Transverse colon (tissue), 4 donors: ENCODE measurements at places on chromosomes 3 and 15. TPM values are rescaled to one million over a fixed set of nuclear protein-coding genes. Genes with fewer than 3 reads are reported as not detected.

GRCh38 chr15:33204087-33204486 is 9.6 kb upstream of the FMN1 start:
- no peak for DNase-seq

TMPRSS7 gene
- total RNA-seq = not detected

ADPRH gene
- 2.4 TPM for total RNA-seq

DNA sequence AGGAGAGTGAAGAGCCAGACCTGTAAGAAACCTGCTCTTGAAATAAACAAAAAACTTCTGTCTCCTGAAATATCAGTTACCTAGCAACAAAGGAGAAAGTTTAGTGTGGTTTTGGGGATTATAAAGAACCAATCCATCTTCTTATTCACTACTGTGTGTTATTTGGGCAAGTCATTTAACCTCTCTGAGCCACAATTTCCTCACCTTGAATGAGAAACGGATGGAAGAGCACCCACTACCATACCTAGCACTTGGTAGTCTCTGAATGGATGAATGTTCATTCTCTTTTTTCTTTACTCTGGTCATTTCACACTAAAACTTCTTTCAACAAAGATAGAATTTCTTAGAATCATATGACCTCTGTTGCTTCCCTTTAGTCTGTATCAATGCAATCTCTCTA is 45.2 kb downstream of the PTPN9 start:
- DNase-seq = no peak

DNA sequence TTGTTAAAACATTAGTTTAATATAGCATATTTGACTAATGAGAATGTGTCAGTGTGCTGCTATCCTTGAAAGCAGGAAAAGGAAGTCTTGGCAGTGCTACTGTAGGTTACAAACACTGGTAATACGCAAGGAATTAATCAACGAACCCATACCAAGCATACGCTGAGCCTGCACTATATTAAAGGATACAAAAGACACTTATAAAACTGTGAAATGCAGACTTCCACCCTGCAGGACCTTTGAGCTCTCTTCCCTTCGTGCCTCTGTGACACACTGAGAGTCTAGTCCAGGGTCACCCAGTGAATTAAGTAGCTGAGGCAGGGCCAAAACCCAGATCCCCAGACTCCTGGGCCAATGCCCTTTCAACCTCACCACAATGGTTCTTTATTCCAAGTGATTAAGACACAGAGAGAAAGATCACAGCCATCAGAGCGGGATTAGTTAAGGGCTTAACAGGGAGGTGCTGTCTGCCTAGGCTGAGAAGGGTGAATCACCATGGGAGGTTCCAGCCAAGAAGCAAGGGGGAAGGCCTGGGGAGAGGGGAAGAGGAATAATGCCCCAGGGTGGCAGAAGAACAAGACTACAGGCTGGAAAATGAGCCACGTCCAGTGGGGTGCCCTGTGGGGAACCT is 6.8 kb downstream of the ANXA2 start:
- DNase-seq = peak; percentile 70

- no peak for DNase-seq
Observed at GRCh38 chr15:92627014-92627413, 28.6 kb downstream of the FAM174B start.

- DNase-seq = no peak
Observed at GRCh38 chr15:71562251-71562650, 248.1 kb upstream of the NR2E3 start.

GP9 gene
- total RNA-seq = 0.64 TPM

- DNase-seq = no peak
Observed at GRCh38 chr3:153273217-153273616, 111.2 kb downstream of the RAP2B start.

GRCh38 chr3:101850246-101851051 is 1.1 kb downstream of the NFKBIZ start:
- DNase-seq = no peak

LRTM1 gene
- not detected for total RNA-seq

GOLGA6L7 gene
- total RNA-seq = not detected

MKRN2OS gene
- not detected for total RNA-seq

DNA sequence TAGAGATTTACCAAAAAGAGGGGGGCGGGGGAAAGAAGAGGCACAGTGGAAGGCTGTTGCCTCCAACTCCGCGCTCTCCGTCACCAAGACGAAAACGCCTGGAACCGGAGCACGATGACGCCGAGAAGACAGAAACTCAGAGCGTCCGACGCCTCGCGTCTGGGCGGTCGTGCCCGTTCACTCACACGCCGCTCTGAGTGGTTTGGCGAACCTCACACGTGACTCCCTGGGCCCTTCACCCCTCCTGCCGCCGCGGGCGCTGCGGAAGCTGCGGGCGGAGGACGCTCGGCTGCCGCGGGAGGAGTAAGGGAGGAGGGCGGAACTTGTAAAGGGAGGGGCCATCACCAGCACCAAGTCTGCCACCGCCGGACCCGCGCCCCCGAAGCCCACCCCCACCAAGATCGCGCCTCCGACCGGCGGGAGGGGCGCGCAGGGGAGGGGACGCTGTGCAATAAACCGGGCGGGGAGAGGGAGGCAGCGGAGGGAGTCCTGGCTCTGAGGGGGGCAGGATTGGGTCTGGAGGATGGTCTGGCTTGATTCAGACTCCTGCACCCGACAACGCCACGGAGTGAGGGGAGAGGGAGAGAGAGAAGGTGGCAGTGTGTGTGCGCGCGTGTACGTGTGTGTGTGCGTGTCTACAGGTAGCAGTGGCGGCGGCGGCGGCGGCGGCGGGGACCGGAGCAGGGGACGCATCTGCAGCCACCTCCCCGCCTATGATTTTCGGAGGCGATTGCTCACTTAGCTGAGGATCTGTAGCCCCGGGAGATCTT is 1.9 kb upstream of the NLGN1 start:
- peak; percentile 75 for DNase-seq

GRCh38 chr3:28212681-28213080 is 28.7 kb upstream of the CMC1 start:
- no peak for DNase-seq

DNA sequence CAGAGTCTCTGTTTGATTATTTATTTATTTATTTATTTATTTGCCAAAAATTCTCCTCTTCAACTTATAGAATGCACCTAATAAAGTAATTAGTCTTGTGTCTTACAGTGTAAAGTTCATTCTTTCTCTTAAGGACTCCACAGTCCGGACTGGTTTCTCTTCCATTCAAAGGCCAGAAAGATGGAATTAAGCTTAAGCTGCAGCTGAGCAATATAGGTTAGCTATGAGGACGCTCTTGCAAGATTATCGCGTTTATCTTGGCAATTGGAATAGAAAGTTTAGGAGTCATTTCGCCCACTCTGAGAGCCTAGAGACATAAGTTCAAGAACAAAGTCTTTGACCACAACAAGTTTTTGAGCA is 15.0 kb downstream of the TAGLN3 start:
- no peak for DNase-seq

SCN11A gene
- total RNA-seq = 0.27 TPM

- DNase-seq = no peak
Observed at GRCh38 chr3:197701841-197702240, 34.9 kb downstream of the RUBCN start.

GRCh38 chr15:66927201-66928077 is 138.0 kb upstream of the SMAD3 start:
- no peak for DNase-seq

SENP7 gene
- total RNA-seq = 11.9 TPM

GRCh38 chr3:165636684-165637015 is 200.6 kb downstream of the BCHE start:
- DNase-seq = no peak

GRCh38 chr15:72908713-72909112 is 125.2 kb upstream of the ADPGK start:
- DNase-seq = no peak

- no peak for DNase-seq
Observed at GRCh38 chr3:15253023-15253697, 47.1 kb downstream of the CAPN7 start.

DNA sequence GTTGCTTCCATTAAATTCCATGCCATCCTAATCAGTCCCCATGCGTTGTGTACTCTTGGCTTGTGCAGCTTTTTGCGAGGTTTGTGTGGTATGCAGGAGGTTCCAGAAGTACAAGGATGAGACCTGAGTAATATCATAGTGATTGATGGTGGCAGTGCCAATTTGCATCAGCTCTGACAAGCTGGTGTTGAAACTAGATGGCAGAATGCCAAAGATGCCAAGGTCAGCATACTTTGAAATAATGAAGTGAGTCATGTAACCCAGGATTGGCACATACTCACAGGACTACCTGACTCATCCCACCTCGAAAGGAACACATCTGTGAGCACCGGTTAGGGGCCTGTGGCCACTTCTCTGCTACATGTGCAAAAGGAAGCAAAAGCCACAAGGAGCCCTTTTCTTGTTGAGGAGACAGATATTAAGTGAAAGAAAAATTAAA is 14.3 kb downstream of the KAT2B start:
- DNase-seq = peak; percentile 64

ADAMTS9 gene
- total RNA-seq = 20.1 TPM

GRCh38 chr3:99967796-99968195 is 146.5 kb downstream of the FILIP1L start:
- no peak for DNase-seq

SAXO2 gene
- total RNA-seq = not detected

- DNase-seq = no peak
Observed at GRCh38 chr15:38071211-38071972, 137.0 kb downstream of the TMCO5A start.

GMNC gene
- total RNA-seq = not detected

- DNase-seq = no peak
Observed at GRCh38 chr15:92930776-92931175, 30.7 kb downstream of the CHD2 start.

GRCh38 chr15:83698294-83698693 is 44.4 kb downstream of the ADAMTSL3 start:
- peak; percentile 46 for DNase-seq

FRMD4B gene
- 24.3 TPM for total RNA-seq

- no peak for DNase-seq
Observed at GRCh38 chr3:40593351-40593750, 68.6 kb downstream of the ZNF621 start.

GRCh38 chr15:38254051-38254883 is 1.6 kb downstream of the SPRED1 start:
- DNase-seq = peak; percentile 62

DNA sequence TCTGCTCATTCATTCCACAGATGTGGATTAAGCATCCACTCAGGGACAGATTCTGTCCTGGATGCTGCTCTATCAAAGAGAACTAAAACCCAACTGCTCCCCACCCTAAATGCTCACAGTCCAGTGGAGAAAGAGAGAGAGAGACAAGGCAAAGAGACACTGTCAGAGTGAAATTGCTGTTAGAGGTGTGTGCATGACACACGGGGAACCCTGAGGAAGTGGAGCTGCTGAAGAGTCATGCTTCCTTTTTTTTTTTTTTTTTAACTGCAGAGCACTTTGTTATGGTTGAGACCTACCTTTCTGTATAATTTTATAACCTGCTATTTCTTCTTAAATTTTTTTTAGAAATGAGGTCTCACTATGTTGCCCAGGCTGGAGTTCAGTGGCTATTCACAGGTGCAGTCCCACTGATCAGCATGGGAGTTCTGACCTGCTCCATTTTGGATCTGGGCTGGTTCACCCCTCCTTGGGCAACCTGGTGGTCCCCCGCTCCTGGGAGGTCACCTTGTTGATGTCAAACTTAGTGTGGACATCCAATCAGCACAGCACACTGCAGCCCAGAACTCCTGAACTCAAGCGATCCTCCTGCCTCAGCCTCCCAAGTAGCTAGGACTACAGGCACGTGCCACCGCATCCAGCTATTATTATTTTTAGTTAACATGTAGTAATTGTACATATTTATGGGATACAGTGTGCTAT is 18.2 kb upstream of the PSTPIP1 start:
- DNase-seq = no peak

DNA sequence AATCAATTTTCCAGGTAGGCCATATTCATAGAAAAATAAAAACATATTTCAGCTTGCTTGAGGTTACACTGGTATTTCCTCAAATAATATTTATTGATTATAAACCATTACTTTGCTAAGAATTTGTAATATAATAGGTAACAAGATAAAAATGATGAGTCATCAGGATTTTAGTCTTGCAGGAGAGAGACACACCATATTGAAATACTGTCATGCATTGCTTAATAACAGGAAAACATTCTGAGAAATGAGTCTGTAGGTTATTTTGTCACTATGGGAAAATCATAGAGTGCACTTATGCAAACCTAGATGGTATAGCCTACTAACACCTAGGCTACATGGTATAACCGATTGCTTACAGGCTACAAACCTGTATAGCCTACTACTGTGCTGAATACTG is 990.5 kb downstream of the OTOL1 start:
- no peak for DNase-seq

EEF1AKMT4 gene
- total RNA-seq = not detected

DNA sequence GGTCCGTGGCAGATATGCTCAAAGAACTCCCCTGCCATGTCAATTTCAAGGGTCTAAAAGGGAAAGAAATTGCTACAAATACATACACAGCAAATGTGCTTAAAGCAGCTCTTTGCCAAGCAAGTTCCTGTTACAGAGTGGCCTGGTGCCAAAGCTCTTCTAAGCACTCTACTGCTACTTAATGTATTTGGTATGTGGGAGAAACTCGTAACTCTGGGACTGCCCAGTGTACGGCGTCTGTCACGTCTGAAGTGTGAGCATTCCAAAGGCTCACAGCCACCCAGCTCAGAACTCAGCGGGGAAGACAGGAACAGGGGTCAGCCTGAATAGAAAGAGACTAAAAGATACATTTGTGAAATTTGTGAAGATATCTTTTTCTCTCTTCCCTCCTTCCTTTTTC is 54.6 kb downstream of the RBMS3 start:
- peak; percentile 58 for DNase-seq

- DNase-seq = no peak
Observed at GRCh38 chr3:177351206-177351605, 153.9 kb upstream of the TBL1XR1 start.

DNA sequence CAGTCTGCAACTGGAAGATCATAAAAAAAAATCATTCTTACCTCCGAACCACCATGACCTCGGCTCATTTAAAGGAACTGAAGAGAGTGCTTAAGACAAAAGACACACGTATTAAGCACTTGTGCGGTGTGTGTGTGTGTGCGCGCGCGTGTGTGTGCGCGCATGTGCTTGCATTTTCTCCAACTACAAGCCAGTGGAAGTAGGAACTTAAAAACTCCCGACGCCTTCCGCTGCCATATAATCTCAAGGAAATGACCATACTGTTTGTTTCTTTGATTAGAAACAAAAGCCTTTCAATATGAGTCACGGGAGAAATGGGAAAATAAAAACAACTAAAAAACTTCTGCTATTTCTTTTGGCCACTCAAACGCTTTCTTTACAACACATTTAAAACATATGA is 32.4 kb downstream of the FRMD4B start:
- DNase-seq = no peak

- DNase-seq = no peak
Observed at GRCh38 chr15:63931556-63931955, 97.8 kb upstream of the HERC1 start.

DNA sequence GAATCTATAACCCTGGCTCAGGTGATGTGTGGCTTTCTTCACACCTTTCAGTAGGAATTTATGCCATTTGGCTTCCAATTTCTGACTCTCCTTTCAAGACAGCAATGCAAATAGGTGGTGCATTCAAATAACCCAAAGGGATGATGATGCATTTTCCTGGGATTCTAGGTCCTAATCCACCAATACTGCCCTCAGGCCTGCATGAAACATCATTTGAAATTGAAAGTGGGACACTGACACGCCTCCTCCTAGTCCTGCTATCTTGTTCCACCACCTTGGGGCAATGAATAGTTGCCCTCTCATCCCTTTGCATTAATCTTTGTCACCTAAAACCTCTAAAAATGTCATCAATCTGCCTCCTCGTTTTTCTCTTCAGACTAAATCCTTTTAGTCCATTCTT is 198.4 kb upstream of the ST8SIA2 start:
- DNase-seq = no peak
